ENCODE measurements at places on chromosomes 13 and 19.

DNA sequence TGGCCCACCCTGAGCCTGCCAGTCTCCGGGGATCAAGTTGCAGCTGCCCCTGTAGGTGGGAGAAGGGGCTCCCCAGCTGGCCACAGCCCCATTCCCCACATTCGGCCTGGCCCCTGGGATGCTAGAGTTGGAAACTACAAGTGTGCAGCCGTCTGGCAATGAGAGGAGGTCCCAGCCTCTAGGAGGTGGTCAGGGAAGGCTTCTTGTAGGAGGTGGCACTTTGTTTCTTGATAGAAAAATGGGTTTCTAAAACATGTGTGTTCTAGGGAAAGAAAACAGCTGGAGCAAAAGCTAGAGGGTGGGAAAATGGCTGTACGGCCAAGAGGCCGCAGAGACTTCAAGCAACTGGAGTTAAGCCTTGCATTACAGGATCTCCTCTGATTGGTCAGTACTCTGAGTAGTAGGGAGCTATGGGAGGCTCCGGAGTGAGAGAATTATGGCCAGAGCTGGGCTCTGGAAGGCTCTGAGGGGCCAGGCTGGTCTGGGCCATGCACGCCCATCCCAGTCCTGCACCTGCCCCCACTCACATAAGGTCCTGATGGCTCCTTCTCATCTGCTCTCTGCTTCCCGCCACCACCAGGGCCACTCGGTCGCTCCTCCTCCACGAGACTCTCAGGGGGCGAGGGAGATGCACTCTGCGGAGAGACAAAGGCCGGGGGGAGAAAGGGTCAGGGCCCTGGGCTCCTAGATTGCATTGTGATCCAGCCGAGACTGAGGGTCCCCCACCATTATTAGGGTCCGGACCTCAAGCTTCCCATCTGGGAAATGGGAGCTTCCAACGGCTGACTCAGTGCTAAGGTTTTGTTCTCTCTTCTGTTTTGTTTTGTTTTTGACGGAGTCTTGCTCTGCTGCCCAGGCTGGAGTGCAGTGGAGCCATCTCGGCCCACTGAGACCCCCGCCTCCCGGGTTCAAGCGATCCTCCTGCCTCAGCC is 13.7 kb downstream of the TLE2 start:
- DNase-seq = no peak

DNA sequence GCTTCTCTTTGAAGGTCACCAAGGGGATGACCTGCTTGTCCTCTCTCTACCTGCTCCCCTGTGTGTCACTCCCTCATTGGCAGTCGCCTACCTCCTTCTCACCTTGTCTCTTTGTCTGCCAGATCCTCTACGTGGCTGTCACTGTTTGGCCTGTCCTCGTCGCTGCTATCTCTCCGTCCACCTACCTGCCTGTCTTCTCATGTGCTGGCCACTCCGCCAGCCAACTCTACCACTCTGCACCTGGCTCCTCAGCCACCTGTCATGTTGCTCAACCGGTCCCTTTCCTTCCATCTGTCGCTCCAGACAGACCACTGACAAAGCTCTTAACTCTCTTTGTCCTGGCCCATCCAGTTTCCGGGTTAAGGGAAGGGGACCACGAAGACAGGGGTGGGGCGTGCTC is at the start of gene KLK12:
TSS of gene KLK12 (minus strand) at position 299 of the 400 bp plus-strand sequence. CDS start 381 bp downstream, outside the sequence.
- no peak for DNase-seq

GRCh38 chr13:36089130-36089647 is 42.0 kb downstream of the DCLK1 start:
- DNase-seq = no peak

DNA sequence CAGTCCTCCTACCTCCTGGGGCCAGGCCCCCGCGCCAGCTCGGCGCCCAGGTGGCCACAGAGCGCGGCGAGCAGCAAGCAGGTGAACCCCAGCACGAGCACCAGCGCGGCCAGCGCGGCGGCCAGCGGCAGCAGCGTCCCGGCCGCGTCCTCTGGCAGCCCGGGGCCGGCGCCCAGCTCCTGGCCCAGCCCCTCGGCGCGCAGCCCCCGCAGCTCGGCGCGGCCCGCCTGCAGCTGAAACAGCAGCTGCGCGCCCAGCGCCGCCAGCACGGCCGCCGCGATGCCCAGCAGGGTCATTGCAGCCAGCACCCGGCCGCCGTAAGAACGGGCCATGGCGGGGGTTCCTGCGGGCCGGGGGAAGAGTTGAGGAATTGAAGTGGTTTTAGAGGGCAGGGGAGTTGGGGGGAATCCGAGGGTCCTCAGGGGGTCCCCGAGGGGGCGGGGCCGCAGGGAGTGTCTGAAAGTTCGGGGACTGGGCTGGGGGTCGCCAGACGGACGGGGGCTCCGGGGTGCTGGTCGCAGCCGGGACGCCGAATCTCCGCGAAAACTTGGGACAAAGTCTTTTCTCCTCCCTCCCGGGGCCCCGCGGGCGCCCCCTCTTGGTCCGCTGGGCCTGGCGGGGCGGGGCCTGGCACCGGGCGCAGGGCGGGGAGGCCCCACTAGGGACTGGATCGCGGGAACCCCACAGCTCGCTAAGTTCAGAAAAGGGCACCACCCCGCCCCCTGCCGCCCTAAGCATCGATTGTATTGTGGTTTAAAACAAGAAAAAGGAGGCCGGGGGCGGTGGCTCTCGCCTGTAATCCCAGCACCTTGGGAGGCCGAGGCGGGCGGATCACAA is at the start of gene TMEM221:
TSS of gene TMEM221 (minus strand) at position 538 of the 837 bp plus-strand sequence. CDS start at position 332, 206 bp downstream.
- DNase-seq = no peak

GRCh38 chr13:108269601-108270328 is at the start of gene TNFSF13B:
Gene TNFSF13B (plus strand): TSS chr13:108269718. CDS start chr13:108269896, 178 bp downstream.
- no peak for DNase-seq

DNA sequence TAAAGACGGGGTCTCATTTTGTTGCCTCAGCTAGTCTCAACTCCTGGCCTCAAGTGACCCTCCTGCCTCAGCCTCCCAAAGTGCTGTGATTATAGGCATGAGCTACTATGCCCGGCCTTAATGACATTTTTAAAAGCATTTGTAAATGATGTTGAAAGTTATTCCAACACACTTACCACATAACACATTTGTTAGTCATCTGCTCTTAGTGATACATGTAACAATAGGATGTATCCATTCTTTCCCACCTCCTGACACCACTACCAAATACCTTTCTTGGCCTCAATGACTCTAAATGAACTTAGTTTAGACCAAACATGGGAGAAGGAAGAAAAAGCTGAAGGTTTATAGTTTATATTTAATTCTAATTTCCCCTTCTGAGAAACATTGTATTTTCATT is 59.8 kb upstream of the MEDAG start:
- no peak for DNase-seq

- DNase-seq = no peak
Observed at GRCh38 chr13:78596399-78596735, 7.0 kb downstream of the POU4F1 start.

GRCh38 chr19:5803752-5804515 is 933 bp upstream of the NRTN start:
- DNase-seq = peak; percentile 56

GRCh38 chr19:47270408-47270807 is 4.3 kb upstream of the INAFM1 start:
- no peak for DNase-seq

DNA sequence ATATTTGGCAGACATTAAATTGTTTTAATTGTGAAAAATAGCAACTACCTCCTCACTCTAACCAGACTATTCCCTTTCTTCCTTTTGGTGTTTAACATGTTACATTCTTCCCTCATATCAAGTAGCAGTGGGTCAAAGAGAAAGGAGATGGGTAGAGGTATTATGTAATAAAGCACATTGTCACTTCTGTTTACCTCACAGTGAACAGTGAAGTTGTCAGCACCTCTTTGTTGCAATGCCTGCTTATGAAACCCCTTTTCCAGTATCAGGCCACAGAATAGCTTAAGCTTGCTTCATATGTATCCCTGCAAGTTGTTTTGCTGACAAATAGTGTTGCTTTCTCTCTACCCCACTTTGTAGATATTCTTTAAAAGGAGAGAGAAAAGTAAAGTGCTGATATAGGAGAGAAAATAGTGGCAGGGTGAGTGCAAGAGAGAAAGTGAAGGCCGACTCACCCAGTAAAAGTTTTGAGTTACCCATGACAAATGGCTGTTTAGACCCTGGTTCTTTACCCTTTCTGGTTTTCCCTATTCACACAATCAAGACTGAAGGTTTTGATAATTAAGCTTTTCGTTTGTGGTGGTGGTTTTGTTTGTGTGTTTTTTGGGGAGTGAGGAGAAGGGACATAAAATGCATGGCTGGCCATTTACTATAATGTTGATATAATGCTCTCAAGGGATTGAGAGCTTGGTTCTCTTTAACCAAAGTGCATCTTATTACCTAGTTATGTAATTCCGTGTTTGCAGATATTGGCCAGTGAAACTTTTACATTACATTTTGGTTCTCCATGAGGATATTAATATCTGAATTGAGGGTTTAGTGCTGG is 3.7 kb downstream of the ITM2B start:
- no peak for DNase-seq

DNA sequence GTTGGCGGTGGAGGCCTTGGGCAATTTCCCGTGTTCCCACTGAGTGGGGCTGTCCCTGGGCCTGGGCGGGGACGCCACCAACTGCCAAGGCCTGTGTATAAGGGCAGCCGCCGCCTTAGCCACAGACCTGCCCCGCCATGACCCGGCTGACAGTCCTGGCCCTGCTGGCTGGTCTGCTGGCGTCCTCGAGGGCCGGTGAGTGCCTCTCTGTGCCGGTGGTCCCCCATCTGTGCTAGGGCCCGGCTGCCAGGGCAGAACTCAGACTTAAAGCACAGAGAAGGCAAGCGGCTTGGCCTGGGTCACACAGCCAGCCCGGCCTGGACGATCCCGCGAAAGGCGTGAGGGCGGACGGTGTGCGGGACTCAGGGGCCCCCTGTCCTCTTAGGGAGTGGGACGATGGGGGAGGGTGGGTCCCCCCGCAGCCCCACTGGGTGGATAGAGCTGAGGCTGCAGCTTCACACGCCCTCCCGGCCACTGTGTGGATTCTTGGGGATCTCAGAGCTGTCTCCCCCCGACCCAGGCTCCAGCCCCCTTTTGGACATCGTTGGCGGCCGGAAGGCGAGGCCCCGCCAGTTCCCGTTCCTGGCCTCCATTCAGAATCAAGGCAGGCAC is at the start of gene AZU1:
TSS of gene AZU1 (plus strand) at position 128 of the 612 bp plus-strand sequence. CDS start at position 138, 10 bp downstream.
- no peak for DNase-seq

- no peak for DNase-seq
Observed at GRCh38 chr19:49418511-49418910, 4.7 kb downstream of the PTH2 start.

- no peak for DNase-seq
Observed at GRCh38 chr13:61039302-61039701, 376.3 kb downstream of the PCDH20 start.

DNA sequence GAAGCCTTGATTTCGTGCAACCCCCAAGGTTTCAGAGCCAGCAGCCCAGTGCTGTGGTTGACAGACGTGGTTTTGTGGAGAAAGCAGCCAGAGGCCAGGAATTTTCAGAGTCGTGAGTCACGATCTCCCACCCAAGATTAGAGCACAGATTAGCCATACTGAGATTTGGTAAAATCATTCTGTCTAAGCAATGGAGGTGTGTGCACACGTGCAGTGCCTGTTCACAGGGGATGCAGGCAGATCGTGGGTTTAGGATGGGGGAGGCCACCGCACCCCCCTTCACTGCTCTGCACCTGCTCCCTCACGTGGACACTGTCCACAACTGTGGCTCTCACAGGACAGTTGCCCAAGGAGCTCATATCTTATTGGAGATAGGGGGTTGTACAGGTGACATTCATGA is 46.6 kb upstream of the GPR183 start:
- no peak for DNase-seq

- DNase-seq = no peak
Observed at GRCh38 chr13:77513719-77514335, 21.7 kb upstream of the SCEL start.

DNA sequence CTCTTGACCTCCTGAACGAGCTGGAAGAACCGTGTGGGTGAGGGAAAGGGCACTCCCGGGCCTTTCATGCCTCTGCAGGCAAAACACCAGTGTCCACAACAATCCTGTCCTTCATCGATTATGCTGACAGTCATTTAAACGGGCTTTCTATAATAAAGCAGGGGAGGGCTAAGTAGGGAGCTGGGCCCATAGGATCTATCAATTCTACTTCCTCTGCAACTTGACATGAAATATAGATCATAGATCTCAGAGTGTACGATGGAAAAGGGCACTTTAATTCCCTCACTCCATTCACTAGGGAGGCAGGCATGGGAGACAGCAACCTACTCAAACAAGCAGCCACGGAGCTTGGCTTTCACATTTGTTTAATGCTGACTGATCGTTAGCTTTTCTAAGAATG is 55.8 kb upstream of the WASF3 start:
- DNase-seq = no peak

GRCh38 chr13:42260903-42261654 is 10.9 kb upstream of the AKAP11 start:
- DNase-seq = no peak

DNA sequence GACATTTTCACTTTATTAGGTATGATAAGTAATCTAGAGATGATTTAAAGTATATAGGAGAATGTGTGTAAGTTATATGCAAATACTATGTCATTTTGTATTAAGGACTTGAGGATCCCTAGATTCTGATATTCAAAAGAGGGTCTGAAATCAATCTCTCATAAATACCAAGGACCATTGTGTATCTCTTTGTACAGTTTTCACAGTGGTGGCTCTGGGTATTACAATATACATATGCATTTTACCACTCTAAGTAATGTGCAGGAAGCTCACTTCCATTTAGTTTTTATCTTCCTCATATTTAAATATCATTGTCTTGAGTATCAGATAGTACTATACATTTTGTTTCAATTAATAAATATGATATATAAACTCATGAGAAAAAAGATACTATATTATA is 862.6 kb upstream of the PCDH20 start:
- DNase-seq = no peak

DNA sequence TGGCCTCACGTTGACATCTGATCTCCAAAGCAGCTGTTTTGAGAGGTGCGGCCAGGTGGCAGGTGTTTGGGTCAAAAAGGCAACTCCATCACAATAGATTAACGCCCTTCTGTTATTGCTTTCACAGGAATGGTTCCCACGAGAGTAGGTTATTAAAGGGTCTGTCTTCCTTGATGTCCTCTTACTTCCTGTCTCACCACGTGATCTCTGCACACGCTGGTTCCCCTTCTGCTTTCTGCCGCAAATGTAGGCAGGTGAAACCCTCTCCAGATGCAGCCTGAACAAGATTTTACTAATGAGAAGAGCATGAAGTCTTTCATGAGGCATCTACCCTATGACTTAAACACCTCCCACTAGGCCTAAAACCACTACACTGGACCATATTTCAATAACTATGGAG is 22.8 kb upstream of the ZNF564 start:
- DNase-seq = no peak

Measured in smooth muscle cell of the brain vasculature (primary cell).